HuH-7 (cell line): ENCODE measurements at places on chromosomes 3 and 15.
A peak's percentile ranks its signal among the peaks of the same experiment; 100 is the strongest.

GRCh38 chr3:123063034-123063433, 3.8 kb upstream of the PDIA5 start:
- no peak for DNase-seq

GRCh38 chr3:128395500-128396162, 71.1 kb downstream of the DNAJB8 start:
- no peak for DNase-seq

DNA sequence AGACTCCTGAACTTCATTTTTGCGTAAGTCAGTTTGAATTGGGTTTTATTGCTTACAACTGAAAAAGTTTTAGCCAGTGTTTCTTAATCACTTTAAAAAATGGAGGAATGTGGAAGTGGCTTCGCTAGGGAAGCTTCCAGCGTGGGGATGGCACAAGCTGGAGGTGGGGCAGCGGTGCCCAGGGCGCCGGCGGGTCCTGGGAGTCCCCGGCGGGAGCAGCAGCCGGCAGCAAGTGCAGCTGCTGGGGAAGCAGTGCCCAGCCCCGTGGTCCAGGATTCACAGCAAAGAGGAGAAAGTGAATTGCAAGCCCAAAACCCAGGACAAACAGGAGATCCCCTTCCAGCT, 301.8 kb upstream of the PROK2 start:
- no peak for DNase-seq

DNA sequence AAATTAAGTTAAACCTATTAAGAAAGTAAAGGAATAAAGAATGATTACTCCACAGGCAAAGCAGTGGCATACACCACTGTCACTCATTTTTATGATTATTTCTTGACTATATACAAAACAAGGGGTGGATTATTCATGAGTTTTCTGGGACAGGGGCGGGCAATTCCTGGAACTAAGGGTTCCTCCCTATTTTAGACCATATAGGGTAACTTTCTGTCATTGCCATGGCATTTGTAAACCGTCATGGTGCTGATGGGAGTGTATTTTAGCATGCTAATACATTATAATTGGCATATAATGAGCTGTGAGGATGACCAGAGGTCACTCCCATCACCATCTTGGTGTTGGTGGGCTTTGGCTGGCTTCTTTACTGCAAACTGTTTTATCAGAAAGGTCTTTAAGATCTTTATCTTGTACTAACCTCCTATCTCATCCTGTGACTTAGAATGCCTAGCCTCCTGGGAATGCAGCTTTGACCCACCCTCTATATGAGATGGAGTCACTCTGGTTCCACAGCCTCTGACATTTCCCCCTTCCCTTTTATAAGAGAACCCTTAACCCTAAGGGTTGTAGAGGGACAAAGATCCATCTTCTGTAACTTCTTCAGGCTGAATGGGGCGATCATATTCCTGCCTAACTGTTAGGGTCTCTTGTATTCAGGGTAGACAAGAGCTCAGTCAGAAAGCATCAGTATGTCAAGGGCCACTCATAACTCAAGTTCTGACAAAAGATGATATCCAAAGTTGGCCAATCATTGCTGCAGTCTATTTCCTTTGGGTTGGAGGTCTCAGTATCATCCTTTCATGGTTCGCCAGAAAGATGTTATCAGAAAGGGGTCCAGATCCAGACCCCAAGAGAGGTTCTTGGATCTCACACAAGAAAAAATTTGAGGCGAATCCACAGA, 79.5 kb upstream of the LIPC start:
- DNase-seq: no peak

DNA sequence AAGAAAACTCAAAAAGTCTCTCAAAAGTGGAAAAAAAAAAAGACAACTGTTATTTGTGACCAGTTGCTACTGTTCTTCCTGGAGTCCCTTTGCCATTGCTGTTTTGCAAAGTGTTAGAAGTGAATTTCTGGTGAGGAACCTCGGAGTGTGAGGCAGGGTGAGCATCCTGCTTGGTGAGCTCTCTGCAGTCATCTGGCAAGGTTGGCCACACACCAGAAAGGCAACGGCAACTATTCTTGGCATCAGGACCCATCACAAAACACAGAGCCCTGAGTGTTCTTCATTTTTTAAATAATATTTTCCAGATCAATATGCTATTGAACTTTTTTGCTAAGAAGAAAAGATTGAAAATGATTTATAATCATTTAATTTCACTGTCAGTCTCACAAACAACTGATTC, 60.7 kb downstream of the CGNL1 start:
- DNase-seq: no peak

- DNase-seq: no peak
Observed at GRCh38 chr3:119575507-119575906, 3.8 kb upstream of the ADPRH start.

DNA sequence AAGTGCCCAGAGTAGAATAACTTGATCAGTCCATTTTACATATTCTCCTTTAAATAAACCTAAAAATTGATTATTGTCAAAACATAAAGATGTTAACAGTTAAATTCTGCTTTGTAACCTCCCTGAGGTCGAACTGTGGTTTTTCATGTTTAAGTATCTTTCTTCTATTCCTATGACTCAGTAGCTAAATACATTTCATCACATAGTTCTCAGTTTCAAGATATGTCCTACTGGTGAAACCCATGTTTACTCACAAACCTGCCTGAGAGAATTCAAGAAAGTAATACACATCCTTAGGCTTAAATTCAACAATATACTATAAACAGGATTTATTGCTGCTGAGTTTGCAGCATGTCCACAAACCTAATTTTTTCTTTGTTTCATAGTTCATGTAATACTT, 692.9 kb downstream of the ZPLD1 start:
- no peak for DNase-seq

DNA sequence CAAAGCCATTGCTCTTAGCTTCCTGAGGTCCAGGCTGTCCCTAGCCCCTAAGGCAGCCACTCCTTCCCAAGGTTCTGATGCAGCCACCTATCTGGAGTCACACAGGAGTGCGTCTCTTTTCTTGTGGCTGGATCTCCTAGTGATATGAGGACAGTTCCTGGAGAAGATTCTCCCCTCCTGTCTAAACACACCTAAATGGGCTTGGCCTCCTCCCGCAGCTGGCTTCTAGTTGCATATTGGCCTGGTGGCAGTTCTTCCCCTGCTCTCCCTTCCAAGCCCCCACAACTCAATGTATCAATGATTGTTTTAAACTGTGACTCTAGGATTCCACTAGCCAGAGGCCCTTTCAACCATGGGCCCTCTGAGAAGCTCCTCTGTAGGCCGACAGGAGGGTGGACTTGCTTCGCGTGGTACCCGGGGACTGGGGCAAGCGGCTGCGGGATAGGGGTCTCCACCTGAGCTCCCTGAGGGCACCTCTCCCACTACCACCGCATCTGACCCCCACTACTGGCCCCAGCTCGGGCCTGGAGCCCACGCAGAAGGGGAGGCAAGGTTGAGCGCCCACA, 1.4 kb downstream of the ITGA11 start:
- no peak for DNase-seq

DNA sequence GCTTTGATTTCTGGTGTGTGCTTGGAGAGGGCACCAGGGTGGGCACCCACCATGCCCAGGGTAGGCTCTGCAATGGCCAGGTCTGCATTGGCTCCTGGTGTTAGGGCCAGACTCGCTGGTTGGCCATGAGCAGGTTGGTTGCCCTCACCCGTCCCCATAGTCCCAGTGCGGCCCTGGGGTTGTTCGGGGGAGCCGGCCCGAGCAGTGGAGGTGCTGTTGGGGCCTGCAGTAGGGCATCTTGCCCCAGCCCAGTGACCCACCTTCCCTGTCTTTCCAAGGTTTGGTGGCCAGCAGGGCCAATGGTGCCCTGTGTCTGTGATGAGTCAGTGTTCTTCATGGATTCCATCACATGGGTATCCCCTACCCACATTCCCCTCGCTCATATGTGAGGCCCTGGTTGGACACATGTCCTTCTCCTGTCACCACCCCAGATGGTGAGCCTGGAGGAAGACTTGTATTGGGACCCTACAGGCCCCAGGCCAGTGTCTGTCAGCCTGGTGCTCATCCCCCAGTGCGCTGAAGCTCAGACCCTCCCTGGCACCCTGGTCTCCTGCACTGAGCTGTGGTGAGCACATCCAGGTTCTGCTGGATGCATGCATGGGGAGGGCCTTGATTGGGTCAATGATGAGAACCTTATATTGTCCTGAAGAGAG, 190.1 kb downstream of the UBE3A start:
- no peak for DNase-seq

DNA sequence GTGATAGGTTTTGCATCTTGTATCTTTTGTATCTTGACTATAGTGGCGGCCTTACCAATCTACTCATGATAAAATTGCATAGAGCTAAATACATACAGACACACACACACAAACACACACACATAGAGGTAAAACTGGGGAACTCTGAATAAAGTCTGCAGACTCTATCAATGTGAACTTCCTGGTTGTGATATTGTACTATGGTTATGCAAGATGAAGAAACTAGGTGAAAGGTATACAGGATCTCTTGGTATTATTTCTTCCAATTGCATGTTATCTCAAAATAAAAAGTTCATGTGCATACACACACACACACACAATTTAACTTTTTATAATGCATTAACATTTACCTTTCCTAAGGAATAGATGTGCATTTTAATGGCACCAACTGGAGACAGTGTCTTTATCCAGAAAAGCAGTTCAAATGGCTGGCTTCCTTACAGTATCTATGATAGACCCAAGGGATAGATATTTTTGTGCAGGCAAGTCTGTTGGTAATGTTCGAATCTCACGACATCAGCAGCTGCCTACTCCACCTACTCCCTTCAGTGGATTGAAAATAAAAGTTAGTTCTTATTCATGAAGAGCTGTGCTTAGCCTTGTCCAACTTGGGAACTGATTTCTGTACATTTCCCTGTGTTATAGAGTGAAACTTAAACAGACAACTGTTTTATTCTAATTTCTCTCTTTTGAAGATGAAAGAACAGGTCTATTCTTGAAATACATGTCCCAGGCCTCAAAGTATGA, 46.9 kb upstream of the SPRED1 start:
- no peak for DNase-seq

DNA sequence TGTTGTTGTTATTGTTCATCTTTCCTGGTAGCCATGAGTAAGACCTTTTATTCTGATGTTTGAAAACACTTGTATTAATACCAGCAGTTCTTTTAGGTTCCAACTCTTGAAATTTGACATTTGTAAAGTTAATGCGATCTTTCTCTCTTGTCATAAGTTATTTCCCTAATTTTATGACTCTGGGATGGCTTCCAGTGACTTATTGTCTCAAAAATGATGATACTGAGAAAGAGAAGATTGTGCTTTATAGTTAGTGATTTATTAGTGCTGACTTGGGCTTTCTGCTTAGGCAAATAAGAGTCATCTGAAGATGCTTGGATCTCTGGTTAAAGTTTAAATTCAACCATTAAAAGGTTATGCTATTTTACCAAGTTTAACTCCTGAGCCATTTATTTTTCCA, 715.2 kb downstream of the GRM7 start:
- no peak for DNase-seq

GRCh38 chr3:147619921-147620560, 210.9 kb downstream of the ZIC1 start:
- DNase-seq: no peak

GRCh38 chr3:138774529-138775253, 60.0 kb downstream of the PIK3CB start:
- DNase-seq: no peak

- no peak for DNase-seq
Observed at GRCh38 chr3:1551741-1552140, 458.9 kb downstream of the CNTN6 start.

DNA sequence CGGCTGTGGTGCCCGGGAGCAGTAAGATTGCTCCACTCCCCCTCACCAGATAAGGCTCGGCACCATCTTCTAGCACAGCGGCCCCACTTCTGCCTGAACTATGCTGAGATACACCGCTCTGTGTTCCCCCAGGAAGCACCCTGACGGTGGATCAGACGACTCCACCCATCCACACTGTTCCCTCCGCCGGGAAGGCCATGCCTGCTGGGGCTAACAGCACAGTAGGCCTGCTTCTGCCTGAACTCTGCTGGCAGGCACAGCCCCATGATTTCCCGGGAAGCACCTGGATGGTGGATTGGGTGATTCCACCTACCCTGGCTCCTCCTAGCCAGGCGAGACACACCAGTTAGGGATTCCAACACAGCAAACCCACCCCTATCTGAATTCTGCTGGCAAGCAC, 36.3 kb upstream of the PPM1L start:
- DNase-seq: no peak

GRCh38 chr3:21551019-21551418, 200.0 kb downstream of the ZNF385D start:
- DNase-seq: peak; percentile 9

GRCh38 chr3:160701490-160701889, 24.5 kb downstream of the ARL14 start:
- no peak for DNase-seq

DNA sequence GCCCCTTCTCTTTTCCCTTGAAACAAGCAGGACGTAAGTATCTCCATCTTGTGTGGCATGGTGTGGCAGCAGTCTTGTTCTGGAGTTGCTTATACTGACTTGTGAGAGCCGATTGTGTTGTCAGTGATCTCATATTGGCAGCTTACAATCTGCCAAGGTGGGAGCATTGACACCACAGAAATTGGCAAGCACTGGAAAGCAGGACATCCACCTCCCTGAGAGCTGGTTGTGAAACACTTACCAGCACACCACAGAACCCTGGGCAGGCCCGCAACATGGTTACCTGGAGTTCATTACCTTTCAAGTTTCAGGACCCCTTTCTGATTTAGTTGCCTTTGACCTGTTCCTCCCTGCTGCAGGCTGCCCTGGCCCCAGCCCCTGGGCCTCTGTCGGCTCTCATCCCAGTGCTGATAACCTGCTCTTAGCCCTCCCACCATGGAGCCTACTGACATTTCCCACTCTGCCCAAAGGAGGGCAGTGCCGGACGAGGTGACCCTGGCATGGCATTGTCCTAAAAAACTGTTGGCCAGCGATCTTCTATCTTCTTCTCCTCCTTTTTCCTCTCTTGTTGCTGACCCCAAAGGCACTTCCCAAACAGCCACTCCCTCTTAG, 10.6 kb upstream of the ATP2B2 start:
- DNase-seq: peak; percentile 82

- no peak for DNase-seq
Observed at GRCh38 chr3:10116138-10116460, 624 bp downstream of the BRK1 start.

- DNase-seq: no peak
Observed at GRCh38 chr3:40043444-40043755, 234.0 kb downstream of the MYRIP start.

- no peak for DNase-seq
Observed at GRCh38 chr3:129560269-129560787, 17.4 kb downstream of the H1-8 start.

DNA sequence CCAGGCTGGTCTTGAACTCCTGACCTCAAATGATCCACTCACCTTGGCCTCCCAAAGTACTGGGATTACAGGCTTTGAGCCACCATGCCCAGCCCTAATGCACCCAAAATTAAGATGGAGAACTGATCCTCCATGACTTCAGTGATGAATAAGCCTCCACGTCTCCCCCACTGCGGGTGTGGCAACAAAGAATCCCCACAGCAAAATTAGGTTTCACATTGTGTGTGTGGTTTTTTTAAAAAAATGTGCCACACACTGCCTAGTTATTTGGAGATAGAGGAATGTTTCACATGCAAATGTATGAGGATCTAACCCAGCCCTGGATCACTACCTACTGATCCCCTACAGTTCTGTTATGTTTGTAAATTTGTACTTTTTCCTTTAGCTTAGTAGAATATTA, 17.3 kb downstream of the HDAC11 start:
- no peak for DNase-seq

- no peak for DNase-seq
Observed at GRCh38 chr3:103089758-103090157, 654.9 kb downstream of the ZPLD1 start.
